ENCODE measurements at places on chromosomes 3 and 15.

- DNase-seq = no peak
These were observed 22.3 kb downstream of the PPP4R2 start for GRCh38 chr3:73018790-73019441.

- peak; percentile 79 for DNase-seq
These were observed 64.6 kb downstream of the CYP11A1 start for GRCh38 chr15:74302821-74303359.

GRCh38 chr15:78342021-78342420 is 1.9 kb downstream of the CRABP1 start:
- no peak for DNase-seq

GRCh38 chr3:123349566-123350435 is 99.1 kb downstream of the ADCY5 start:
- DNase-seq = no peak

Data from GM10248 (cell line).